ENCODE measurements at places on chromosomes 5 and 9.
A peak's percentile ranks its signal among the peaks of the same experiment; 100 is the strongest.

GRCh38 chr5:109453251-109453650 lies 43.5 kb upstream of the PJA2 start:
- H3K27ac ChIP-seq, result no peak overlapping the region
- DNase-seq, result no peak
- H3K27me3 ChIP-seq, result no peaks in the 10 kb centered on the region
- H3K36me3 ChIP-seq, result no peaks in the 10 kb centered on the region

DNA sequence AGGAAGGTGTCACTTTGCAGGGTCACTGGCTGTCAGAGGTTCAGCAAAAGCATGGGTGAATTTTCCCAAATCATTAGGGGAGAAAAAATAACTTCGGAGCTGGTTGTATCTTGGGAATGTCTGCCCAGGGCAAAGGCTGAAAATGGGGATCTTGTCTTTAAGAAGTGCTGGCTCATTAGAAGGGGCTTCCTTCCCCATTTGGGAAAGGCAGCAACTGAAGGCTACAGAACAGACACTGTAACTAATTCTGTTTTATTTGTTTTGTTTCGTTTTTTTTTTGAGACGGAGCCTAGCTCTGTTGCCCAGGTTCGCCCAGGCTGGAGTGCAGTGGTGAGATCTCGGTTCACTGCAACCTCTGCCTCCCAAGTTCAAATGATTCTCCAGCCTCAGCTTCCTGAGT lies 70.3 kb upstream of the PCA3 start:
- peaks cover 41% of the 10 kb centered on the region for H3K4me1 ChIP-seq
- H3K4me3 ChIP-seq, result no peak overlapping the region
- H3K36me3 ChIP-seq, result no peaks in the 10 kb centered on the region
- peaks cover 6% of the 10 kb centered on the region for H3K27me3 ChIP-seq
- H3K27ac ChIP-seq, result no peak overlapping the region

DNA sequence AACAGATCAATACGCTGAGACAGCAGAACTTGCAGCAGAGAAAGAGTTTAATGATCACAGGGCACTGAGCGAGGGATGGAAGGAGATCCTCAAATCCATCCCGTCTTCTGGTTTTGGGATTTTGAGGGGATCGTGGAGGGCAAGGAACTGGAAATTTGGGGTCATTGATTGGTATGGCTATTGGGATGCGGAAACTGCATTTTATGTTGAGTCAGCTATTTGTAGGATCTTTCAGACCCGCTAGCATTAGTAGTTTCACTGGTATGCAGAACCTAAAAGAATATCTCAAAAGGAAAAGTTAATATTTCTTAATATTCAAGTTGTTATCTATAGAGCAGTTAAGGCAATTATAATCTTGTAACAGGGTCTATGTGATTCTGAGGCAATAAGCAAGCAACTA lies 771.7 kb upstream of the CTNND2 start:
- H3K4me3 ChIP-seq, result no peak overlapping the region
- no peak overlapping the region for H3K27ac ChIP-seq
- H3K36me3 ChIP-seq, result no peaks in the 10 kb centered on the region
- no peaks in the 10 kb centered on the region for H3K27me3 ChIP-seq
- no peak for DNase-seq

DNA sequence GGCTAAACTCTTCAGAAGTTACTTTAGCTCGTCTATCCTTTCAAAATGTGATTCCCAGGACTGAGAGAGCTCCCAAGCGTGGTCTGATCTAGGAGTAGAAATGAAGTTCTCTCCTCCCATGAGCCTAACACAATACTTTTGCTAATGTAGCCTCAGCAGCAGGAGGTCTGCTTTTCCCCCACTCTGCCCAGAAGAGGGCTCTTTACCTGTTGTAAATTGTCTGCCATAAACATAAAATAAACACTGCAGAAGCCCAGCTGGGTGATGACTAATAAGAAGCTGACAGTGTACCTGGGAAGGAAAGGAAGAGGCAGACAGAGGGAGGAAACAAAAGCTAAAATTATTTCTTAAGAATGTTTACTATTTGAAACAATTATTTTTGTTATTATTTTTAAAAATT lies 15.4 kb downstream of the SLC36A3 start:
- no peaks in the 10 kb centered on the region for H3K36me3 ChIP-seq
- H3K27ac ChIP-seq, result no peak overlapping the region
- no peak overlapping the region for H3K4me3 ChIP-seq
- no peaks in the 10 kb centered on the region for H3K4me1 ChIP-seq
- no peak for DNase-seq

GRCh38 chr5:99814321-99815063 lies 720.7 kb upstream of the FAM174A start:
- H3K27ac ChIP-seq, result no peak overlapping the region
- H3K36me3 ChIP-seq, result no peaks in the 10 kb centered on the region
- no peak for DNase-seq
- peaks cover 3% of the 10 kb centered on the region for H3K27me3 ChIP-seq
- no peaks in the 10 kb centered on the region for H3K4me1 ChIP-seq

DNA sequence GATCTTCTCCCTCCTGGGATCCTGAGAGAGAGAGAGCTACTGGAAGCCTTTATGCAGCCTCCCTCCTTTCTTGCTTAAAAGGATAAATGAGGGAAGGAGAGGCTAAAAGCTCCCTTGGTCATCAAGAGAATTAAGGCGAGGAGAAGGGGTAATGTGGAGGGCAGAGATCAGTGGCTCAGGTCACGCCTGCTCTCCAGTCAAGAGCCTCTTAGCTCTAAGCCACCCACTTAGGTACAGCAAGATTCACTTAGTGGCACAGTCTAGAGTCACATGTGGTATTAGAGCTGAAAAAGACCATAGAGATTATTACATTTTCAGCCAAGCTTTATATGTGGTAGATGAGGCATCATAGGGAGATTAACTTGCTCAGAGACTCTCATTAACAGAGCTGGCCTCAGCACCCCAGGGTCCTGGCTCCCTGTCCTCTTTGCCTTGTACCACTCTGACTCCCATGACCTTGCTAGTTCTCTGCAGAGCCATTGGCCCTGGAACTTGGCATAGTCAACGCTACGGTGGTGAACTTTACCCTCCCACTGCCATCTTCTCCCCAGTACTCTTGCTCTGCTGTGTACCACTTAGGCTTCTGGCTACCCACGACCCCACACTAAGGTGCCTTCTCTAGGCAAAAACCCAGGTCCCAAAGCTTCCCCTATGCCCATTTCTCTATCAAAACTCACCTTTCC lies 37.6 kb downstream of the MFAP3 start:
- H3K27me3 ChIP-seq, result peaks cover 46% of the 10 kb centered on the region
- DNase-seq, result no peak
- no peak overlapping the region for H3K4me3 ChIP-seq
- peaks cover 31% of the 10 kb centered on the region for H3K4me1 ChIP-seq
- H3K36me3 ChIP-seq, result peaks cover 4% of the 10 kb centered on the region

DNA sequence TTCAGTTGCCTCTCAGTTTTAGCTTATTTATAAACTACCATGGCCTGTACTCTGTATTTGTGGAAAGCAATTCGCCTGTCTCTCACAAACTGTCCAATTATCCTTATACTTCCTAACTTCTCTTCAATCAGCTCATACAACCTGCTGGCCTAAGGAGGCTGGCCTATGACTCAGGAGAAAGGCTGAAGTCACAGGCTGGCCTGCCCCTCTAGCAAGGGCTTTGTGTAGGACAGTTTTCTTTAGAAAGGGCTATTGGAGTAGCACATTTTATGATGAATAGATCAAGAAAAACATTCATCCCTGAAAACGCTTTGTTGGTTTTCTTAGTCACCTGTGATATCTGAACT lies 988.7 kb upstream of the ARRDC3 start:
- H3K4me1 ChIP-seq, result no peaks in the 10 kb centered on the region
- H3K4me3 ChIP-seq, result no peak overlapping the region
- DNase-seq, result no peak

DNA sequence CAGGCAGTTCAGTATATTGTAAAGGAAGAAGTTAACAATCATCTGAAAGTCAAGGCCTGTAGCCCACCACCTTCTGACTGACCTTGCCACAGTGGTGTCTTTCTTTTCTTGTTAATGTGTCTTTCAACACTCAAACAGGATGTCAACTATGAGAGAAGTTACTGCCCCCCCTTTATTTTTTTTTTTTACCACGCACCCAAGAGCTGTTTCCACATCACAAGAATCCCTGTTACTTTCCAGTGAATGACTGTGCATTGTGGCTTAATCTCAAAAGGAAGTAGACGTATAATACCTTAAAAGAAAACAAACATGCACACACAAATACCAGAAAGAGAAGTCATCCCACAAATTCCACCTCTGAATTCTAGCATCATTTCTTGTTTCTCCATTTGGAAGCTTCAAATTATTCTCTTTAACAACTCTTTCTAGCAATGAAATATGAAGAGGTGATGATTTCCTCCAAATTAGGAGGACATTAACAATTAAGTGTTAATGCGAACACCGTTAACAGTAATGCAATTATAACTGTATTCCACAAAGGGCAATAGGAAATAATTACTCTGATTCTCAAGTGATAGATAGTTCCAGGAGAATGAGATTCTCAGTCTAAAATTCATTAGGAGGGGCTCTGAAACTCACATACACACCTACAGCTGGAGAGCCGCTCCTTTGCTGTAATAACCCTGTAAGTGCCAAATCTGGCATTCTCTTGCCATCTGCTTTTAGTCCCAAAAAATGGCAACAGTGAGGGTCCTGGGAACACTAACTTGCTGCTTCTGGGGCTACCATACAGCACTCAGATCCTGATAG lies 201.0 kb downstream of the EFNA5 start:
- H3K27me3 ChIP-seq, result no peaks in the 10 kb centered on the region
- H3K4me3 ChIP-seq, result no peak overlapping the region
- H3K36me3 ChIP-seq, result no peaks in the 10 kb centered on the region
- no peak for DNase-seq
- H3K4me1 ChIP-seq, result peaks cover 58% of the 10 kb centered on the region

- no peak overlapping the region for H3K4me3 ChIP-seq
- no peaks in the 10 kb centered on the region for H3K27me3 ChIP-seq
- H3K4me1 ChIP-seq, result no peaks in the 10 kb centered on the region
- no peak overlapping the region for H3K27ac ChIP-seq
Measured at GRCh38 chr9:87469793-87470465, 27.7 kb upstream of the DAPK1 start.

GRCh38 chr9:87741891-87742290 lies 16.0 kb downstream of the CTSL start:
- H3K27me3 ChIP-seq, result no peaks in the 10 kb centered on the region
- no peak overlapping the region for H3K27ac ChIP-seq
- peaks cover 16% of the 10 kb centered on the region for H3K4me1 ChIP-seq
- peaks cover 4% of the 10 kb centered on the region for H3K36me3 ChIP-seq
- DNase-seq, result no peak

GRCh38 chr5:2155556-2155955 lies 272.8 kb upstream of the IRX4 start:
- DNase-seq, result no peak
- H3K27me3 ChIP-seq, result peaks cover 17% of the 10 kb centered on the region
- no peak overlapping the region for H3K27ac ChIP-seq

GRCh38 chr5:101929628-101930027 lies 366.5 kb downstream of the SLCO4C1 start:
- H3K27ac ChIP-seq, result no peak overlapping the region
- H3K4me3 ChIP-seq, result no peak overlapping the region
- H3K4me1 ChIP-seq, result no peaks in the 10 kb centered on the region
- no peaks in the 10 kb centered on the region for H3K27me3 ChIP-seq
- no peak for DNase-seq
- no peaks in the 10 kb centered on the region for H3K36me3 ChIP-seq

GRCh38 chr9:137035507-137035834 lies 3.6 kb upstream of the FUT7 start:
- no peak overlapping the region for H3K4me3 ChIP-seq
- H3K27me3 ChIP-seq, result peaks cover 8% of the 10 kb centered on the region
- H3K4me1 ChIP-seq, result no peaks in the 10 kb centered on the region
- DNase-seq, result no peak

- H3K4me3 ChIP-seq, result peak within 1 kb of the TSS; percentile 94
- peaks cover 39% of the 10 kb centered on the region for H3K4me1 ChIP-seq
- no peaks in the 10 kb centered on the region for H3K27me3 ChIP-seq
- peak within 1 kb of the TSS; percentile 98 for H3K27ac ChIP-seq
Measured at GRCh38 chr9:132670457-132671391, at the start of gene GTF3C4. Gene GTF3C4 (plus strand): TSS chr9:132670464. CDS start chr9:132670599, 135 bp downstream.

DNA sequence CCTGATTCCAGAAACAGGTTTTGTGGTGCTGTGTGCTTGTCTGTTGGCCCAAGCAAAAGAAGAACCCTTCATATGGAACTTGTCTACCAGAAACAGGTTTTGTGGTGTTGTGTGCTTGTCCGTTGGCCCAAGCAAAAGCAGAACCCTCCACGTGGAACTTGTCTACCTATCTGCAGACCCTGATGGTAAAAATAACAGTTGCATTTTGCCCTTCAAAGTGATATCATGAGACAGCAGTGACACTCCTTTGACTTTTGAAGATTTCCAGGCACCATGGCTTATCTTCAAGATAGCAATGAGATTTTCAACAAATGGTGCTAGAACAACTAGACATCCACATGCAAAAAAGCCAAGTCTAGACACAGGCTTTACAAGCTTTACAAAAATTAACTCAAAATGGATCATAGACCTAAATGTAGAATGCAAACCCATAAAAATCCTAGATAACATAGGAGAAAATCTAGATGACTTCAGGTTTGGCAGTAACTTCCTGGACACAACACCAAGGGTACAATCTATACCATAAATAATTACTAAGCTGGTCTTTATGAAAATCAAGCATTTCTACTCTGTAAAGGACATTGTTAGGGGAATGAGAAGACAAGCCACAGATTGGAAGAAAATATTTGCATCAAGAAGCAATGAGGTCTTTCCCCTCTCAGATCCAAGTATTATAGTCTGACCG lies 16.8 kb downstream of the MACROH2A1 start:
- no peak for DNase-seq
- no peak overlapping the region for H3K27ac ChIP-seq
- H3K27me3 ChIP-seq, result no peaks in the 10 kb centered on the region

- no peaks in the 10 kb centered on the region for H3K27me3 ChIP-seq
- H3K27ac ChIP-seq, result no peak overlapping the region
- no peak for DNase-seq
- H3K4me3 ChIP-seq, result no peak overlapping the region
- peaks cover 27% of the 10 kb centered on the region for H3K36me3 ChIP-seq
Measured at GRCh38 chr9:92718086-92719001, 46.3 kb downstream of the BICD2 start.

DNA sequence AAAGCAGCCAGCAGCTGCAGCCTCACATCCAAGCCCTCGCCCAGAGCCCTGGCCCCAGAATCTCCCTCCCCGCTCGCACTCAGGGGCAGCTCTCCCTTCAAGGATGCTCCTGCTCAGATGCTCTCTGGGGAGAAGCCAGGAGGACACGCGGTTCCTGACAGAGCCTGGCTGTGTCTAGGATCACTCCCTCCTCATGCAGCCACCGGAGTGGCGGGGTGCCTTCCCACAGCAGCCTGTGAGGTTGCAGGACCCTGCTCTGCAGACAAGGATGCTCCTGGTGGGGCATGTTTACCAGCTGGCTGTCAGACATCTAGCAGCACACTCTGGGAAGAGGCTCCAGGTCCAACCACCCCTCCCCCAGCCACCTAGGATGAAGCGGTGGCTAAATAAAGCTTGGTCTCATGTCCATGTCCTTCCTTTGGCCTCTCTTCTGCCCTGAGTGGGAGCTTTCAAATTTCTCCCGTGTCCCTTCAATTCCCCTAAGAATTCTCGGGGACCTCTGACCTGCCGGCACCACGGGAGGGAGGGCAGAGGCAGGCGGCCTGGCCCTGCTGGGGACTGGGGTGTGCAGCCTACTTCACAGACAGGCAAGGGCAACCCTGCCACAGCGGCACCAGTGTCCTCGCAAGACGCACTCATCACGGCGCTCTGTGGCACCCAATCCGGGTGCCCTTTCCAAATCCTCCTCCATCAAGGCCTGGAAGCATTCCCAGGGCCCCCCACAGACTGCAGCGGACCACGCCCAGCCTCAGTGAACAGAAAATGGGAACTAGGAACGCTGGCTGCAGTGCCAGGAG lies 88.3 kb upstream of the SARDH start:
- H3K27me3 ChIP-seq, result peaks cover 6% of the 10 kb centered on the region
- no peak for DNase-seq
- no peak overlapping the region for H3K27ac ChIP-seq
- H3K4me3 ChIP-seq, result no peak overlapping the region
- H3K36me3 ChIP-seq, result peaks cover 7% of the 10 kb centered on the region
